Right atrium auricular region (tissue), 2 donors: ENCODE measurements at places on chromosomes 4 and X.

- DNase-seq, result no peak
Measured at GRCh38 chr4:46944345-46944744, 35.3 kb upstream of the COX7B2 start.

DNA sequence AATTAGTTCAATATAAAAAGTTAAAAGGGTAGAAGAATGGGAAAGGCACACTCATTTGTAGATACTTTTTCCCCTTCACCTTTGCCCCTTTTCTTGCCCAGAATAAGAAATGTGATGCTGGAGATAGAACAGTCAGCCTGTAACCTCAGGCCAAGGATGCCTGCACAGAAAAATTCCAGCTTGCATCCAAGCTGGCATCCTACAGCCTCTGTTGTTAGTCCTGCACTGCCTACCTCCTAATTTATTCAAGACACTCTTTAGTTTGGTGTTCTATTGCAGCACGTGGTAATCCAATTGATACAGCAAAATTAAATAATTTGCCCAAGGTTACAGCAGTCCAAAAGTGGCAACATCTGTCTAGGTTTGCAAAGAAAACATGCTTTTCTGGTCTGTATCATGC lies 9.7 kb upstream of the USO1 start:
- no peak for DNase-seq

DNA sequence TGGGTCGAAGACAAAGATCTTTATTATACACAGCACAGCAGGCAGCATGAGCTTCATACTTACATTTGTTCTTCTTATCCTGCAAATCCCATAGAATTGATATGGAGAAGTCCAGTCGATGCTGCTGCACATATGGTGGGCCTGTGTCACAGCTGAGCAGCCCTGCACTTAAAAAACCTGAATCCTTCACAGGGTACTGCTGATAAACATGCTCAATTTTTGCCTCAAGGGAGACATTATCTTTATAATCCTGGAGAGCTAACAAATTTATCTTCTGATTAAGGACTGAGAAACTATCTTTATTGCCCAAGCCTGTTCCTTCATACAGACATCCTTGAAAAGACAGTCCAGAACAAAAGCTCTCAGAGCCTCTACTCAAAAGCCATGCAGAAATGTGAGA lies 434.4 kb upstream of the FAM47C start:
- no peak for DNase-seq

DNA sequence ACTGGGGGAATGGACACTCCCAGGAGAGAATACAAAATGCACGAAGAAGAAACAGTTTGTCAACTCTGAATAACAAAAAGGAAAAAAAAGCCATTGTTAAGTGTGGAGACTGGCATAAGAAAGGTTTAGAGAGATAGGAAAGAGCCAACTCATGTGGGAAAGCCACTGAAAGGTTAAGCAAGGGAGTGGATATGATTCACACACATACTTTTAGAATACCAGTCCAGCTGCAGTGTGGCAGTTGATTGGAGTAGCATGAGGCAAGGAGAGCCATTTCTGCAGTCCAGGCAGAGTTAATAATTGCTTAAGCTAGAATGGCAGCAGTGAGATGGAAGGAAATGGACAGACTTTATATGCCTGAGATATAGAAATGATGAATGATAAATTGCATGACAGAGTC lies 36.9 kb upstream of the ADAD1 start:
- no peak for DNase-seq

- DNase-seq, result no peak
Measured at GRCh38 chr4:8195431-8195830, 3.7 kb upstream of the SH3TC1 start.

- no peak for DNase-seq
Measured at GRCh38 chr4:6087669-6088341, 69.6 kb upstream of the C4orf50 start.

DNA sequence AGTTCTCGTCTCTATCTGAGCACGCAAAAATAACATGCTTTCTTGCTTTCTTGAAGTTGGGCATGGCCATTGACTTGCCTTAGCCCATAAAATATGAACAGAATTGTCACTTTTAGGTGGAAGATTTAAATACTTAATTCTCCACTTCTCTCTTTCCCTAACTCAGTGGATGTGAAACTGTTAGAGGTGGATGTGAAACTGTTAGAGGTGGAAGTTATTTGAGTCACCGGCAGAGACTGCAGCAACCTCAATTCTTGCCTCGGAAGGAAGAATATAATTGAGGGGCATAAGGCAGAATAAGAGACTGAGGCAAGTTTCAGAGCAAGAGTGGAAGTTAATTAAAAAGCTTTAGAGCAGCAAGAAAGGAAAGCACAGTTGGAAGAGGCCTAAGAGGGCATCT lies 2.8 kb upstream of the PARM1 start:
- no peak for DNase-seq

GRCh38 chr4:71270901-71271300 lies 67.9 kb upstream of the SLC4A4 start:
- DNase-seq, result no peak

- DNase-seq, result no peak
Measured at GRCh38 chrX:66872771-66873170, 233.9 kb upstream of the EDA2R start.

DNA sequence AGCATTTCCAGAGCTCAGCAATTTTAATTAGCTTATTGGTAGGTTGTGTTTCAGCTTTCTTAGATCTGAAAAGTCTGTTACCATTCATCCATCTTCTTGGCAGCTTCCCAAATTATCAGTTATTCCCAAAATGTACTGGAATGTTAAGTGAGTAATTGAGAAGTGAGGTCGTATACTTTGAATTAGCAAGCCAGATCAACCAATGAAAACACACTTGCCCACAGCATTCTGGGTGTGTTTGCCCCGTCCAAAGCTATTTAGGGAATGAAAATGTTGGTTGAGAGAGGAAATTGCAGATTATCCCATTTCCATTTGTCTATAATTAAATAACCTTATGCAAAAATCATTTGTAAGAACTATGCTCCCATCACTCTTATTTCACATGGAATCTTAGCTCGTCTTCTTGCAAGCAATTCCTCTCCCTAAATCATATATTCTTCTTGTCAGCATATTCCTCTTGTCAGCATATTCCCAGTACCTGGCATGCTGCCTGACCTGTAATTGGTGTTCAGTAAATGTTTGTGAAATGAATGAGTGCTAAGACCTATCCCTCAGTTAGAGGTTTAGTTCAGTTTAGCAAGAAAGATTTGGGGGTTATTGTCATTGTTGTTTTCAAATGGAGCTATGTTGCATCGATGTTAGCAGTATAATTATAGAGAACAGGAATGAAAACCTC lies 23.3 kb upstream of the ANTXR2 start:
- no peak for DNase-seq

DNA sequence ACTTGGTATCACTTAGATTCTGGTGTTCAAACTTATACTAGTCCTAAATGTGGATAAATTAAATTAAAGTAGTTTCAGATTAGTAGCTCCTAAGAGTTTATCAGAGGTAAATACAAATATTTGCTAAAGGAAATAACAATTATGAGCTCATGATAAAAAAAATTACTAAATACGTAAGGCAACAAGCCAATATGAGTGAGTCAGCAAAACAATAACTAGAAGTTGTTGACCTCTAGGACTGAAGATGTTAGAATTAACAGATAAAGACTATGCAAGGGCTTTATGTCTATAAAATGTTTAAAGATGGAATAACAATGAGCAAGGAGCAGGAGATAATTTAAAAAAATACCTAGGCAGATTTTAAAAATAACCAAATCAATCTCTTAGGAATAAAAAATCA lies 195.8 kb downstream of the CLCN4 start:
- DNase-seq, result no peak

GRCh38 chrX:71846429-71846828 lies 64.2 kb upstream of the NHSL2 start:
- DNase-seq, result no peak

GRCh38 chr4:153067376-153067775 lies 131.3 kb downstream of the FHDC1 start:
- no peak for DNase-seq

DNA sequence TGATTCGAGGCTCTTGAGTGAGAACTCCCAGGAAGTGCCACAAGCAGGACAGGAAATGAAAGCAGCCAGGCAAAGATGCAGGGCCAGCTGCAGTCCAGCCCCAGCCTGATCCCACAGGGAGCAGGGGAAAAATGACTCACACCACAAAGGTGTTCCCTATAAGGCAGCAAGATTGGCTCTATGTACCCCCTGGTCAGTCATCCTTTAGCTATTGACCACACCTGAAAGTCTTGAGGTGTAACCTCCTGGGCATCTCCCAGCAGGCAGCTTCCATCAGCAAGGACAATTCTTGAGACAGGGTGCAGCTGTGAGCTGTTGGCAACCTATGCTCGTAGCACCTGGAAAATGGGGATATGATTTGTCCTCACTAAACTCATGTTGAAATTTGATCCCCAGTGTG lies 27.9 kb upstream of the EXOC1L start:
- no peak for DNase-seq

GRCh38 chrX:78024349-78025059 lies 55.1 kb upstream of the PGAM4 start:
- DNase-seq, result no peak

GRCh38 chrX:66012094-66012534 lies 27.8 kb downstream of the VSIG4 start:
- DNase-seq, result no peak

DNA sequence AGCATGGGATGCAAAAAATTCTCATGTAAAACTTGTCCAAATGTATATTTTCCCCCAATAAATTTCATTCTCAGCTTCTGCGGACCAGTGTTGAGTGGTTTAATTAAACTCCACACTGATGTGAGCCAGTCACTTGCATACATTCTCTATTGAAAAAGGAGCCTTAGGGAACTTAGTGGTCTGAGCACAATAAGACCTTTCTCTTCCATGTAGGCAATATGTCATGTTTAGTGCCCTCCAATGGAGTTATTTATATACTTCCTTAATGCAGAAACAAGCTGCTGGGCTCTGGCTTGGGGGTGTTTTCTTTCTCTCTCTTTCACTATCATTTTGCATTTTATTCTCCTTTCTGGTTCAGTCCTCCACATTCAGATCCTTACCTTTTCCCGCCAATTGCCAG lies 196.9 kb downstream of the ANAPC10 start:
- DNase-seq, result no peak

DNA sequence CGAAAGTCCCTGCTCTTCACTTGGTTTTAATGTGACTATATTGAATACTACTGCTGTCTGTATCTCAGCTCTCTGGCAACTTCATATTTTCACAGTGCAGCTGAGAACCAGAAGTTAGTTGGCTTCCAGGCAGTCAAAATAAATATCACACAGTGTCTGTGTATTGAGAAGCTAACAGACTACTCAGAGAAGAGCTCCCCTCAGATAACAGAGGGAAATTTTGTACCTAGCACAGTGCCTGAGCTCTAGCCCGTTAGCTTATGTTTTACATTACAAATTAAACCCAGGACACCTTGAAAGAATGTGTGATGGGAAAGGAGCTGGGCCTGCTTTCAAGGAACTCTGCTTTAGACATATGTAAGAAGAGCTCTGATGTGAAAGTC lies 22.7 kb downstream of the JADE1 start:
- DNase-seq, result no peak

DNA sequence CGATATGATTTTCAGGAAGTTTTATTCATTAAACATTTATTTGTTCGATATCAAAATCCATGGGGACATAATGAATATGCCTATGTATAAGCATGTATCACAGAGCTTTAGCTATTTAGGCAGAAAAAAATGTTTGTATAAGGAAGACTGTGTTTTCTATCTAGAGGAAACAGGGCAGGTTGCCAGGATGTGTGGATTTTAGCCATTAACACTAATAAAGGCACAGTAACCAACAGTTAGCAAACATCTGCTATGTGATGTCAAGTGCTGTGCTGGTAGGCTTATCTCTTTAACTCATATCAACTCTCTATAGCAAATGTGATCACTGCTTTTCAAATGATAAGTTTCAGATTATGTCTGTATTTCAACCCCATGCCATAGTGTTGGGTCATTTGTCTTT lies 708.9 kb upstream of the HS3ST1 start:
- DNase-seq, result no peak

GRCh38 chrX:55697381-55697780 lies 20.2 kb upstream of the RRAGB start:
- no peak for DNase-seq

DNA sequence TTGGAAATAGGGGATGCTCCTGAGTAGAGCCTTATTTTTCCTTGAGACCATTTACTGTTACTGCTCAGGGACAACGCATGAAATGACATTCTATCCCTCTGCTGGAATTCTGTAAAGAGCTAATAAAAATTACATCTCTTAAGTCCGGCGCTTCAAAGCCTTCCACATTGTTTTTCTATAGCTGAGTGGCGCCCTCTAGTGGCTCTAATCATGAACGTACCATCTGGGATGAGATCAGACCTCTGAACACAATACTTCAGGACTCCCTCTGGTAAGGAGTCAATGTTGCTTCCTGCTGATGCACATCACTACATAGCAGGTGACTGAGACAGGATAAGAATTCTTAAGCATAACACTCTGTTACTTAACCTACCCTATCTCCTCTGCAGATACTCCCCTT lies 6.0 kb downstream of the HMGN5 start:
- peak; percentile 66 for DNase-seq

DNA sequence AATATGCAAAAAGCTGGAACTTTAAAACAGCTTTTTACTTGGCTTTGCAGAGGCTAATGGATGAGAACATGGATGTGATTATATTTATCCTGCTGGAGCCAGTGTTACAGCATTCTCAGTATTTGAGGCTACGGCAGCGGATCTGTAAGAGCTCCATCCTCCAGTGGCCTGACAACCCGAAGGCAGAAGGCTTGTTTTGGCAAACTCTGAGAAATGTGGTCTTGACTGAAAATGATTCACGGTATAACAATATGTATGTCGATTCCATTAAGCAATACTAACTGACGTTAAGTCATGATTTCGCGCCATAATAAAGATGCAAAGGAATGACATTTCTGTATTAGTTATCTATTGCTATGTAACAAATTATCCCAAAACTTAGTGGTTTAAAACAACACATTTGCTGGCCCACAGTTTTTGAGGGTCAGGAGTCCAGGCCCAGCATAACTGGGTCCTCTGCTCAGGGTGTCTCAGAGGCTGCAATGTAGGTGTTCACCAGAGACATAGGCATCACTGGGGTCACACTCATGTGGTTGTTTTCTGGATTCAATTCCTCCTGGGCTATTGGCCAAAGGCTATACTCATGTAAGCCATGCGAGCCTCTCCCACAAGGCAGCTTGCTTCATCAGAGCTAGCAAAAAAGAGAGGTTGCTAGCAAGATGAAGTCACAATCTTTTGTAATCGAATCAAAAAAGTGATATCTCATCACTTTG lies 15.6 kb downstream of the TLR8 start:
- DNase-seq, result no peak
